Retinal pigment epithelial cell (primary cell): ENCODE measurements at places on chromosomes 11 and 22.
A peak's percentile ranks its signal among the peaks of the same experiment; 100 is the strongest.

- peak; percentile 36 for DNase-seq
These were observed 27.3 kb upstream of the RAB38 start for GRCh38 chr11:88202498-88202897.

DNA sequence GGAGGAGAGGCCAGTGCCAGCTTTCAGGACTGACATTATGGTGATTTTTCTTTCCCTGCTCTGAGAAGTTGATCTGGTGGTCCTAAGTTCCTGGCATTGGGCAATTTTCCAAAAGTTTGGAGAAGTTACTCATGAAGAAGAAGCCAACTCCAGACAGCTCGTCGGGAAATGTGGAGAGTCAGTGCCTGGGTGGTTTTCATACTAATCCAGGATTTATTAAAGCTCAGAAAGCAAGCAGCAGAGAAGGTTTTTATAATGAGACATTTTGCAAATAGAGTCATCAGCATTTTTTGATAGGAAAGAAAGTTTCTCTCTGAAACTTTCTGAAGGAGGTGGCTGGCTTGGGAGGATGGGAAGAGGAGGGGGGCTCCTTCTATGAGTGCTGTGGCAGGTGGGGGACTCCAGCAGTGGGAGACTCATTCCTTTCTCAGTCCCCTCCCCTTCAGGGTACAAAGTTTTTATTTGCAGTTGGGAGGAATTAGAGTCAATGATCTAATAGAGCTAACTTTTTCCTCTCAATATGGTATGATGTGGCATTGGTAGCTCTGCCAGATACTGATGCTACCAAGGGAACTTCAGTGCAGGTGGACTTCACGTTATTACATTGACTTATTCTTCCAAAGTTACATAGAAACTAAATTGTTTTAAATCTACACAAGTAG, 55.4 kb downstream of the LIF start:
- peak; percentile 91 for DNase-seq

- DNase-seq: peak; percentile 22
These were observed 12.3 kb downstream of the ENDOD1 start for GRCh38 chr11:95101935-95102334.

DNA sequence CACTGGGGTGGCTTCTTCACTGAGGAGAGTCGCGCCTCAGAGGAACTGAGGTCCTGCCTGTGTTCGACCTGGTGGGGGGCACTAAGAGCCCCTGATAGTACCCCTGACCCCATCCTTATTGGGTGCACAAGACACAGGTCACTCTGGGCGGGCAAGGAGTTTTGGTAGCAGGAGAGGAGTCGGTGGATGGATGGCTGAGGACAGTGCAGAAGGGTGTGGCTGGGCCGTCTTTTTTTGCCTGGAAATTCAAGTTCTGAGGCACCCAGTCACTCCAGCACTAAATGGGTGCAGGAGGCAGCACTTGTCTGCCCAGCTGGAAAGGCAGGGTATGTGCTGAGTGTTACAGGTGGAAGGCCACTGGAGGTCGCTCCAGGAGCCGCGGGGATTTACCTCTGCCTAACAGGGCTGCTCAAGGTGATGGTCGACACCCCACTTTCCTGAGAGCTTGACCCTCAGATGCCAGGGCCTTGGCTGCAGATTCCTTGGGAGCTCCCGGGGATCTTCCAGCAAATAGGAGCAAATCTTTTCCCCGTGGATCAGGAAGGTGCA, 960 bp downstream of the TSSC4 start:
- DNase-seq: no peak

DNA sequence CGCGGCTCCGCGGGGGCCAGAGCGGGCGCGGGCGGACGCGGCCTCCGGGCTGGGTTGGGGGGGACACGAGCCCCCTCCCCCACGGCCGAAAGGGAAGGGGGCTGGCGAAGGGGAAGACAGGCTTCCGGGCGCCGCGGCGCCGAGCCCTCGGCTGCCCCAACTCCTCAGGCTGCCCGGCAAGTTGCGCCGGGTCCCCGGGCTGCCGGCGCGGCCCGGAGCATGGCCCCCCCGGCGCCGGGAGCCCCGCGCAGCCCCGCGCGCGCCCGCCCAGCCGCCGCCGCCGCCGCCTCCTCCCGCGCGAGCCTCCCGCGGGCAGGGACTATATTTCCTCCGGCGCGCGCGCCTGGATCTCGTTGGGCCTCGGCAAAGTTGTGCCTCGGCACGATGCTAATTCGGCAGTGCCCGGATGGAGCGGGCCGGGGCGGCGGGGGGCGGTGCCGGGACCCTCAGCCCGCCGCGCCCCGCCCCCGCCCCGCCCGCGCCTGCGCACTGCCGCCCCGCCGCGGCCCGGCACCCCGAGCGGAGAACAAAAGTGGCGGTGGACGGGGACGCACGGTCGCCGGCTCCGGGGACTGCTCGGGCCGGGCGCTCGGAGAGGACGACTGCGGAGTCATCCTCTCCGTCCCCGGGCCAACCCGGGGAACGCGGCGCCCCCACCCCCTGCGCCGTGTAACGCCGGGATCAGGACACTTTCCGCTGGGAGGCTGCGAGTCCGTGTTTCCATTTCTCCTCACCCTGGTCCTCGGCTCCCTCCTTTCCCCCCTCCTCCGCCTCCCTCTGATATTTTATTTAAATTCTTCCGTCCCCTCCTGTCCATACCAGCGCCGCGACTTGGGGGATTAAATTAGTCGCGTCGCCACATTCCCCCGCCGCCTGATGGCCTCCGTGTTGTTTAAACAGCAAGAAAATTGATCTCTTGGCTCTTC, at the start of gene PHF21B:
Gene PHF21B, minus strand, starts transcription at position 400 of the 926 bp plus-strand sequence. CDS start 456 bp downstream, outside the sequence.
- no peak for DNase-seq

- DNase-seq: no peak
These were observed 14.3 kb upstream of the POU2AF3 start for GRCh38 chr11:111283945-111284481.

DNA sequence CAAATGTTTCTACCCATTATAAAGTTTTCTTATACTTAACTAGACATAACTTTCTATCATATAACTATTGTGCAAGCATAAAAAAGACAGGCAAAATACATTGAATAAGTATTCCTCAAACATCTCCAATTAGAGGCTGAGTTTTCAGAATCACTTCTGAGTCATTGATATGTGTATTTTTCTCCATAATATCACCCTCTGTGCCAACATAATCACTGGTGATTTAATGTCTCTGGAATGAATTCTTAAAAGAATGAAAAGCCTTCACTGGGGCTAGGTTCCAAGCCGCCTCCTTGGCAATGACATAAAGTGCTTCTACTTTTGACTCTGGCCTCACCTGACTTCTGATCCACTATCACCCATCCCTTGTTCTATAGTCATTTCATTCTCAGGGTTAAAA, 197.0 kb upstream of the E2F8 start:
- DNase-seq: peak; percentile 53

- DNase-seq: no peak
These were observed 67.1 kb upstream of the CARD18 start for GRCh38 chr11:105206633-105207032.

GRCh38 chr11:57542582-57542981, 5.2 kb downstream of the SMTNL1 start:
- no peak for DNase-seq

DNA sequence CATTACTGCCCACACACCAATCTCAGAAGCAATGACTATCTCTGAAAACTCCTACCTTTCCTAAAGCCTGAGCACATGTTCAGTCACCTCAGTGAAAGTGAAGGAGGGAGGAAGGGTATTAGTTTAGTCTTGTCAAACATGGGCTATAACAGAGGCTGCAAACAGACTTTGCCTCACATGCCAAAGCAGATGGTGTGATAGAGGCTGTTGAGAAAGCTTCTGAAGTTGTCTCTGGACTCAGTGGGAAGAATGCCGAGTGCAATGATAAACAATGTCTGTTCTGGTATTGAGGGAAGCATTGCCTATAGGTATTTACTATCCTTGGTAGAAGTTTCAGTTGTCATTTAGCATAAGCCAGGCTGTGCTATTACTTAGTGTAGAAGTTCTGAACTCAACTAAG, 314.5 kb upstream of the CCDC90B start:
- DNase-seq: no peak

GRCh38 chr22:49354516-49355210, 473.0 kb downstream of the BRD1 start:
- no peak for DNase-seq

- DNase-seq: no peak
These were observed 26.2 kb downstream of the UBASH3B start for GRCh38 chr11:122681735-122682134.

DNA sequence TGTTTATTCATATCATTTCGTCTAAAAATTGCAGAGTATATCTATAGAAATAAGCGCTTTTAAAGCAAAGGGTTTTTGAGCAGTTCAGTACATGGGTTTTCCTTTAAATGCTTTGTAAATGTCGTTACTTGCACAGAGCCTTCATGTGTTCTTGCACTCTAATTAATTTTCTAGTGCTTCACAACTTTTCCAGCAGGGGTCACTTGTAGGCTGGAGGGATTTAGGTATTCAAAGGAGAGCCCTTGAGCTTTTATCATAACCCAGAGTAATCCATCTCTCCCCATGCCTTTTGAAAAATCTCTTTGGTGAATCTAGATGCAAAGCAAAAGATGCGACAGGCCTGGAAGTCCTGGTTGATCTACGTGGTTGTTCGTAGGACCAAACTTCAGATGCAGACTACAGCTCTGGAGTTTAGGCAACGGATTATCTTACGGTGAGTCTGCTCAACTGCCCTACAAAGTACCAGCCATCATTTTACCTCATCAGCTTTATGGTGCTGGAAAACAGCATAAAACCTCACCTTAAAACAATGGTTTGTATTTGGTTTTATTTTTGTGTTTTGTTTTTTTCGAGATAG, 60.4 kb downstream of the SFI1 start:
- DNase-seq: no peak

DNA sequence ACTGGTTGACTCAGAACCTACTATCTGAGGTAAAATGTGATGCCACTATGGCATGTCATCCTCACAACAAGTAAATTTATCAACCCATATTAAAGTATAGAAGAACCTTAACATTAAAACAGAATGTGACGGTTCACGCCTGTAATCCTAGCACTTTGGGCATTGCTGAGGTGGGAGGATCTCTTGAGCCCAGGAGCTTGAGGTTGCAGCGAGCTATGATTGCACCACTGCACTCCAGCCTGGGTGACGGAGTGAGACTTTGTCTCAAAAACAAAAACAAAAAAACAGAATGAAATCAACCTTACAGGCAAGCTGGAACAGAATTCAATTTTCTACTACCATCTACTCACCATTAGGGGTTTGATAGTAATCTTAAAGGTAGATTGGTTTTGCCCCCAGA, 86.2 kb downstream of the PLEKHA7 start:
- no peak for DNase-seq

DNA sequence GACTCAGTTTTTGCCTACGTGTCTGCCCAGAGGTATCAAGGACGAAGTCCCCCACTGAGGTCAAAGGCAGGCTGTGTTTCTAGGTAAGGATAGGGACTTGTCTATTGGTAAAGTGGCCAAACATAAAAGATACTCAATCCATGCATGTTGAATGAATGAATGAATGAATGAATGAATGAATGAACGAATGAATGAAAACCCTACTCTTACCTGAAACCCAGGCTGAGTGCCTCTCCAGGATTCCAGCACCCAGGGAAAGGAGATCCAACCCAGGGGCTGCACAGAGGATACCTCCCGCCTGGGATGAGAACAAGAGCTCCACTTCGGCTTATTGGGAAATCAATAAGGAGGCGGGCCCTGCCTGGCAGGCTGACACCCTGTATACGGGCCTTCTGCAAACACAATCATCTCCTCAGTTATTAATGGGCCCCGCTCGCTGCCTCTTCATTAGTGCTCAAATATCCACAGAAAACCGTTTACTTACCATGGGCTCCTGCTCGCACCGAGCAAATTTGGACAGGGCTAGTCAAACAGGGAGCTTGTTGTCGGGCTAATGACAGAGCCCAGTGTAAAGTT, 177.4 kb downstream of the BUD13 start:
- no peak for DNase-seq

GRCh38 chr11:64192434-64192833, 6.5 kb downstream of the STIP1 start:
- no peak for DNase-seq

- no peak for DNase-seq
These were observed 4.6 kb downstream of the TNKS1BP1 start for GRCh38 chr11:57320067-57320718.

DNA sequence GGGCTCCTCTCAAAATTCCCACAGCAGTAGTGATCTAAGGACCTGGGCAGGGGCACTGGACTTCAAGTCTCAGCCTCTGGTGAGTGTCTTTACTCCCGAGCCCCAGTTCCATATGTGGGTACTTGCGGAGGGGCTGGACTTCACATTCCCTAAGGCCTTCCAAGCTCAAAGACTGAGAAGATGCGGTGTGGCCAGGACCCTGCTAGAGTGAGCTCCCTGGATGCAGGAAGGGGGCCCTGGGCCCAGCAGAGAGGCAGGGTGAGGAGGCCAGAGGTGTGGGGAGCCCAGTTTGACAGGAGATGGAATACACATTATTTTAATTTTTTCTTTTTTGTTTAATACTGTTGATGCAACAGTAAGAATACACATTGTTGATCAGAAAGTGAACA, 83.7 kb downstream of the IGLL1 start:
- DNase-seq: no peak

GRCh38 chr22:38925571-38926041, 31.8 kb upstream of the APOBEC3A start:
- no peak for DNase-seq

DNA sequence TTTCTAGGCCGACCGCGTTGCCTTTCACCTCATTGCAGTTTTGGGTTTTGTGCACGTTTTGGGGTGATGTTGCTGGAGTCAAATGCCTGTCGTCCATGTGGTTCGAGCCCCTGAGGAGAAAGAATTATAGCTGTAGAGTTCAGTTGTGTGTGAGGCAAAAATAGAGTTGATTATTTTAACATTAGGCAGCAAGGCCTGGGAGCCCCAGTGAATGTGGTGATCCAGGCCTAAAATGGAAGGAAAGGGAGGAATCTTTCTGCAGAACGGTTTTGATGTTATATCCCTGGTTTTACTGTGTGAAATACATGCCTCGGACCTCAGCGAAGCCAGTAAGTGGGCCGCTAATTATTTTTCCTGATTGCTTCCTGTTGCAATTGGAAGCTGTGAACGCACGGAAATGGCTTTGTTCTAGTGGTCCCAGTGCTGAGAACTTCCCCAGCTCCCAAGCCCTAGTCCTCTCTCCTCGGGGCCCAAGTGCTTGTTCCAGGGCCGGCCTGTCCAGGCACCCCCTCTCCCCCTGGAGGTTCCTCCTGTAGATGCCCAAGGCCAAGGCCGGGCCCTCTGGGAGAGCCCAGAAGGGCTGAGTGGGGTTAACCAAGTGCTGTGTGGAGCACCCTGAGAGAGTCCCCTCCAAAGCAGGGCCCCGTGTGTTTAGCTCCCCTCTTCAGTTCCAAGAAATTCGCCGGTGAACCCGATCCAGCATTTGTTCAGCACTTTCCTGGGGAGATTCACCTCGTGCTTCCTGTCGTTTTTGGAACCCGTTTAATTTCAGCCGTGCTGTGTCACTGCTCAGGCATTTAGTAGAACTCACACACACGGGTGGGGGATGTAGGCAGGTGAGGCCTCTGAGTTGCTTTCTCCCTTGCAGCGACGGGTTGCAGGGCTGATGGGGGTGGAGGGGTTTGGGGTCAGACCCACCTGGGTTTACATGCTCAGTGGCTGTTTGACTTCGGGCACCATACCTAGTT, 2.1 kb downstream of the LRP5 start:
- no peak for DNase-seq
